HT1080 (cell line): ENCODE measurements at places on chromosomes 13 and 19.

DNA sequence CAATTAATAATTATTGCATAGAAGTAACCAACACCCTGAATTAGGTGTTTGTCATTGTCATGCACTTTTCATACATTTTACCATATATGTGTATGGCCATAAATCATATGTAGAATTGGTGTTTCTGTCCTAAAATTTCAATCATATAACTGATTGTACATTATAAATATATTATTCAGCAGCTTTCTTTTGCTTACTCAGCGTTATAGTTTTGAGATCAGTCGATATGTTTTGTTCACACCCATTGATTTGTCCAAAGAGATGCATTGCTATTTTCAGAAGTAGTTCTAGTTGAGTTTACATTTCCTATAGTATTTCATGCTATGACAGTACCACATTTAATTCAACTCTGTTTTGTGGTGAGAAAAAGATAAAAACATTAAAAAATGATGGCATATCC lies 50.5 kb upstream of the PARP4 start:
- no peak for DNase-seq

DNA sequence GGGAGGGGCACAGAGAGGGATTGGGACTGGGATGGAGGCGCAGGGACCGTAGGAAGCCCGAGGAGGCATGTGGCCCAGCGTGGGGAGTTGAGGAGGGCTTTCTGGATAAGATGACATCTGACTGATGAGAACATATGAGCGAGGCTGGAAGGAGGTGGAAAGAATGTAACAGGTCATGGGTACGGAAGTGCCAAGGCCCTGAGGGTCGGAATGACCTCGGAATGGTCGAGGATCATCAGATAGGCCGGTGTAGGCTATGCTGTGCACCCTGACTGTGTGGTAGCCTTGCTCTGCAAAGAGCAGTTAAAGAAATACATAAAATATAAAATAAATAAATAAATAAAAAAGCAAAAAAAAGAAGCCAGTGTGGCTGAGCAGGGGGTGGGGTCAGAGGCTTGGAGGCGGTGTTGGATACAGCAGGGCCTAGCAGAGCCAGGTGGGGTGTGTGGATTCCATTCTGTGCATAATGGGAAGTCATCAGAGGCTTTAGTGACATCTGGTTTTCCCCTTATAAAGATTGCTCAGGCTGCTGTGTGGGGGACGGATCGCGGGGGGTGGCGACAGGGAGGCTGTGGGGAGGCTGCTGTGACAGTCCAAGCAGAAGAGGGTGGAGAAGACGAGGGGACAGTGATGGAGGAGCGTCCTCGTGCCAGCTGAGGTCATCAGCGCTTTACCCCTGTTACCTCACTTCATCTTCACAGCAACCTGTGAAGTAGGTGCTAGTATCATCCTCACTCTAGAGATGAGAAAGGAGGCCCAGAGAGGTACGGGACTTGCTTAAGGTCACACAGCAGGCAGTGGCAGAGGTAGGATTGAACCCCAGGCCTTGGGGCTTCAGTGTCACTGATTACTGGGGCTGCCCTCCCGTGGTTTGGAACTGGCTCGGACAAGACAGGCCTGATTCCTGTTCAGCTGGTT lies 5.0 kb downstream of the PAK4 start:
- no peak for DNase-seq

DNA sequence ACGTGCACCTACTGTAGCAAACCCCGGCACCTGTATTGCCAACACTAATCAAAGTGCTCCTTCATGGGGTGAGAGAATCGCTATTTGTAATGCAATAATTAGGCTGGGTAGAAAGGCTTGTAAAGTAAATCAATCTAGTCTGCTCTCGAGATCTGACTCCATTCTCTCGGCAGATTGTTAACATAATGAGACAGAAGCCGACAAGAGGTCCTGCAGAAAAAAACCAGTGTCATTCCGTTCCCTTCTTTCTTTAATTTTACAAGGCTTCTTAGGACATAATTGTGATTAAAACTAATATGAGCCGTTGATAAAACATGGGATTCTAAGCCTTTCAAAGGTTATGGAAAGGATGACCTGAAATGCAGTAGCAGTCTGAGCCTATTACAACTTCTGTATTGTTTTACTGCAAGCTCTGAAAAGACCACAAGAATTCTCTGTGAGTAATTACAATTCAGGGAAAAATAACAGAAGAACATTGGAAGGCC lies 530.0 kb downstream of the PCDH9 start:
- DNase-seq, result no peak

DNA sequence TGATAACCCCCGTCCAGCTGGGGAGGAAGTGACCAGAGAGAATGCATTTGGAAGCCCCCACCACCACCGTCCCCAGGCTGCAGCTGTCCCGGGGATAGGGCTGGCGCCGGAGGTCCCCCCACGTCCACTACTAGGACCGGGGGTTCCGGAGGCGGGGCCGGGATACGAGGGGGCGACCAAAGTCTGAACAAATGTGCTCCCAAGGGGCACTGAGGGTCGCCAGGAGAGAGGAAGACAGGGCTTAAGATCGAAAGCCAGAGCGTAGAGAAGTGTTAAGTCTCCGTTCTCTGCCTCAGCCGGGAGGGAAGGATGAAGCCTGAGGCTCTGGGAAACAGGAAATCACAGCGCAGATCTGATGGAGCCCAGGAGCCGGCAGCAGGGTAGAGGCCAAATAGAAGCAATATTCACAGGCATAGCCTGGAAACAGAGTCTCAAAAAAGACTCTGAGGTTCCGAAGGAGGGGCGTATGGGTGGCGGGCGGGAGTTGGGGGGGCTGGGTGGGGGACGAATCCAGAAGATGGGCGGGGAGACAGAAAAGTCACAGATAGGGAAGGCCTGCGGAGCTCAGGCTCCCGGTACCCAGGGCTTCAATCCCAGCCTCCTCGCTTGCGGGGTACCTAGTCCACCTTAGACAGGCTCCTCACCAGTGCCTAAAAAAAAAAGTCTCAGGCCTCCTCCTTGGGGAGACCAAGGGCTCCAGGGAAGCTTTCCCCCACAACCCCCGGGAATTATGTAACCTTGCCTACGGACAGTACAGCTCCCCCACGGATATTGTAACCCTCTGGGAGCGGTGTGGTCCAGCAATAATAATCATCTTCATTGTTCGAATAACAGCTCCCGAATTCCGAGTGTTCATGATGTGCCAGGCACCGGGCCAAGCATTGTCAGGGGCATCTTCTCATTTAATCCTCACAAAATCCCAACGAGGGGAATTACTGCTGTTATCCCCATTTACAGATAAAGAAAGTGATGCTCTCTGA lies 1.1 kb upstream of the ERF start:
- DNase-seq, result no peak

DNA sequence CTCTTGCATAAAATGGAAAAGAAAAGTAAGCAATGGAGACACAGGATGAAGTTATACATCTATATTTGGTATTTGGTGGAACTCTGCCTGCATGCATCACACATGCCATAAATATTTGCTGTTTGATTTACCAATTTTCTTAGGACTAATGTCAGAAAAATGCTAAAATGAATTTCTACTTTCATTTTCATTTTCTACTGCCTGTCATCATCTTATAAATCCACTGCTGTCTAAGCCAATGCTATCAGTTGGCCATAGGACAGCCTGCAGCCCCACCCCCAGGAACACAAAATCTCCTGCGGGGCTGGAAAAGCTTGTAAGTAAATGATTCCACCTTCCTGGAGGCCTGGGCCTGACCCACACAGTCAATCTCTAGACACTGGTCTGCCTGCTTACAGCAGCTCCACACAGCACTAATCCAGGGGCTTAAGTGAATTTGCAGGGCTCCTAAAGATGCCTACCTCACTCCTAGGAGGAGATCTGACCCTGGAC lies 122.0 kb downstream of the ENOX1 start:
- peak; percentile 70 for DNase-seq

- no peak for DNase-seq
Measured at GRCh38 chr19:50341091-50341564, 12.0 kb upstream of the KCNC3 start.
